ENCODE measurements at places on chromosomes 4 and X. TPM values are rescaled to one million over a fixed set of nuclear protein-coding genes. Genes with fewer than 3 reads are reported as not detected.

- no peak for DNase-seq
These were observed 52.7 kb downstream of the CORIN start for GRCh38 chr4:47785153-47785552.

DNA sequence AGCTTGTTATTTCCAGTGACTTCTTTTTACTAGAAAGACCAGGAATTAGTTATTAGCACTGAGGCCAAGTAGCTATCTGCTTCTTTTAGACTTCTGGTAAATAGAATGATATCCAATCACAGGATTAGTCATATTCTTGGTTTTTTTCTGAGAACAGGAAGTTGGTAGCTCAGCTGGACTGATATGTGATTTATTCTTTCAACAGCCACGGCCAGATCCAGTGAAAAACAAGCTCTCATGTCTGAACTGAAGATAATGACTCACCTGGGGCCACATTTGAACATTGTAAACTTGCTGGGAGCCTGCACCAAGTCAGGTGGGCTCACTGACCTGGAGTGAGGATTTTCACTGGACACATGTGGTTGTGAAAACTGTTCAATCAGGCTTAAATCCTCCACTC, 48.6 kb downstream of the PDGFRA start:
- DNase-seq = no peak

- no peak for DNase-seq
These were observed 154.5 kb downstream of the GASK1B start for GRCh38 chr4:158018221-158018830.

DNA sequence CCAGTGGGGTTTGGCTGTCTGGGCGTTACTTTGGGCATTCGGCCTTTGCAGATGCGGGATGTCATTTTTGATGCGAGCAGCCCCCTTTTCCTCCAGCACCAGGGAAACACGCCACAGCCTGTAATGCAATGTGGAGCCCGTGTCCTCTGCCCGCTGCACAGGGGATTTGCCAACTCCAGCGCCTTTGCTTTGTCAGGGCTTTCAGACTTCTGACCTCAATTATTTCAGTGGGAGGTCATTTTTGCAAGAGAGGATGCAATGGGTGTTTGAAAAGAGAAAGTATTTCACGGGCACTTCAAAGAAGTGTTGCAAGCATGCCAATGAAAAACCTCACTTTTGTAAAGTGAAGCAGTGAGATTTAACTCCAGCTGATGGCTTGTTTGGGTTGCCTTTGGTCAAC, 11.5 kb downstream of the CLCN4 start:
- DNase-seq = no peak

- DNase-seq = no peak
These were observed 37.4 kb upstream of the HEPH start for GRCh38 chrX:66126662-66127061.

GRCh38 chr4:176840166-176840565, 47.4 kb upstream of the VEGFC start:
- no peak for DNase-seq

DNA sequence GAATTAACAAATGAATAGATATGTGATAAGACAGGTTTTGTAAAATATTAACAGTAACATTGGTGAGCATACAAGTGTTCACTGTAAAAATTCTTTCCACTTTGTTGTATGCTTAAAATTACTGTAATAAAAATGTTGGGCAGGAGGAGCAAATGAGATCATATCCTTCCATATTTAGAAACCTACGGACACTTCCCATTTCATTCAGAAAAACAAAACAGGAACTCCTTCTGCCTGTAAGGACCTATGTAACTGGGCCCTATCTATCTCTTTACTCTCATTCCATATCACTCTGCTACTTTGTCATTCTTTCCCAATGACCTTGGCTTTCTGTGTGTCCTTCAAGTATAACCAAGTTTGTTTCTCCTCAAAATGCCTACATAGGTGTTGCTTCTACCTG, 53.7 kb upstream of the SLC39A8 start:
- no peak for DNase-seq

DNA sequence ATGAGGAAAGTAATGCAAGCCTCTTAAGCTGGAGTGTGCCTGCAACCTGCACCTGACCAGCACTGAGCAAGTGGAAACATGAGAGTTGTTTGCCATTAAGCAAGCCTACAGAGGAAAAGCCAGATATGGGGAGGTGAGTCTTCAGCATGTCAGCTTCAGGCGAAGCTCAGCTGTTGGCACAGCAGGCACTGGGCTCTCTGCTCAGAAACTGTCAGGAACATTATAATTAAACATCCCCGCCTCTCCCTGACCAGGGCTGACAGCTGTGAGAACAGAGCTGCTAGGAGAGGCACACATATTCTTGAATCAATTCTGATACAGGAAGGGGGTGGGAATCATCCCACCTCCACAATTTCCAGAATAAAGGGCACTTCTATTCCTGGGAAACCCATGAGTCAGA, 19.0 kb upstream of the DCX start:
- no peak for DNase-seq

- DNase-seq = no peak
These were observed 73.1 kb downstream of the METTL14 start for GRCh38 chr4:118758293-118758692.

DNA sequence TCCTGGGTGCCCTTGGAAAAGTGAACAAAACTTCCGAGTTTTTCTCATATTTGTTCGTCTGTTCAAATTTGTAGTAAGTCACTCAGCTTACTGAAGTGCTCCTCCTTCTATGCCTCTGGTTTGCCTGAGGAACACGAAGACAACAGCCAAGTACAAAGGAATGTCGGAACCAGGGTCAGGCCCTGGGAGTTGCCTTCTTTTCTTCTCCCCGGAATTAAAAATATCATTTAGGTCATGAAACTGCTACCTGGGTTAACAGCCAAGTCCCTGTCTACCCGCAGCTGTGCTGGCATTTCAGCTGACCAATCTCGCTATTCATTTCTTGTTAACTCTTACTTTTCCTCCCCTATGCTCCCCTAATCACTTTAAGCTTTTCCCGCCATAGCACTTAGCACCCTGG, 137.6 kb upstream of the TEX13D start:
- peak; percentile 75 for DNase-seq

GRCh38 chr4:122379239-122379638, 428 bp downstream of the ADAD1 start:
- peak; percentile 25 for DNase-seq

GRCh38 chr4:74555843-74556242, 110.9 kb downstream of the AREG start:
- no peak for DNase-seq

- no peak for DNase-seq
These were observed 274.9 kb upstream of the PITX2 start for GRCh38 chr4:110897784-110898183.

DNA sequence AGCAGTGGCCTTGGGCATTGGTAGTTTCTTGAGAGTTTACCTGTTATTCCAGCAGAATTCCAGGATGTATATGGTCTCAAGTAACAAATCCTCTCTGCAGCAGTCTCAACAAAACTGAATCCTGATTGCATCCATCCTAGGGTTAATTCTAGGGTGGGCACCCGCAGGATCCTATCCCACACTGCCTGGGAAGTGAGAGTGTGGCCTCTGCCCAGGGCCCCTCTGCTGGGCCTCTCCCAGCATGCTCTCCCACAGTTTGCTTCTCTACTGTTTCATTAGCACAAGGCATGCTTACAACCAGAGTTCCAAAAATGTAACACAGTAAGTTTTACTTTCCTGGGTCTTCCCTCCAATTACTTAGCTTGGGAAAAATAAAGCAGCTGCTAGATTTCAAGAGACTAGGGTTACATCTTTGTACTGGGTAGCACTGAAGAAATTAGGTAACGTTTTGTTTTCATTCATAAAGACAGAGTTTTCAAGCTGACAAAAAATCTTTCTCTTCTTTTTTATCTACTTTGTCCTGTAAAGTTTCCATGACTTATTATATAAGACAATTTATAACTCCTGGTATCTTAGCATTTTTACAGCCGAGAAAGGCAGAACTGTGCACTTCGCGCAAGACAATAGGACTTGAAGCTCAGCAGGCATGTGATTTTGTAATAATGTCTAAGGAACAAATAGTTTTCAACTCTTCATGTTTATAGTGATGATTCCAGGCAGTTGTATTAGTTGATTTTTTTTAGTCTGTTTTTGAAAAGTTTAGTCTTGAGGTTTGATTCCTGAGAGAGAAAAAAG, 131.2 kb upstream of the PCDH18 start:
- no peak for DNase-seq

HSFX2 gene
- polyA plus RNA-seq = 0.14 TPM

PRKX gene
- polyA plus RNA-seq = 1.3 TPM

EREG gene
- polyA plus RNA-seq = 0.03 TPM

All from psoas muscle (tissue), 8 donors.